ENCODE measurements at places on chromosomes 4 and X.

GRCh38 chrX:68498508-68499379 is at the start of gene YIPF6:
TSS of gene YIPF6 (plus strand) at chrX:68499051. CDS start at chrX:68499067, 16 bp downstream.
- peak; percentile 88 for DNase-seq

DNA sequence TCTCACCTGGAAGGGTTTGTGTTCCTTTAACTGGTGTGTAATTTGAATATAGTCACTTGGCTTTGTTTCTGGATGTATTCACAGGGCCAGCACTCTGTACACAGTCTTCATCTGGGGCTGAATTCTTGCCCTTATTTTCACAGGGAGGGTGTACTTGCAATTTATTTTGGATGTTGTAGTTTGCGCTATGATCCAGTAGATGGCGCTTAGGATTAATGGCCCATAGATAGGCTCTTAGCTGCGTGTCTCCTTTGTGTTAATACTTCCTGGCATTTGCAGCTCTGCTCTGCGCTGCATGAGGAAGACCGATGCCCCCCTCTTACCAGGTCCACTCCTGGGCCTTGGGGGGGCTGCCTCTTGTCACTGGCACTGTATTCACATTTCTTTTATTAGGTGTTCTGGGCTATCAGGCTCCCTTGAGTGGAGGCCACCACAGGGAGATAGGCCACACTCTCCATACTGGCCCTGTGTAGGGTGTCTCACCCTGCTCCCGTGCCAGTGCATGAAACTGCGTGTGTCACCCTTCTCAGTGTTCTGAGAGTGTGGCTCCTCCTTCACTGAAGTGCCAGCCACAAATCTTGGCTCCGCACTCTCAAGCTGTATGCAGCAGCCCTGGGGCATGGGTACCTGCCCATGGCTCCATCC is 562.2 kb downstream of the ZIC3 start:
- DNase-seq: peak; percentile 42

GRCh38 chr4:7600247-7600646 is 165.5 kb upstream of the PSAPL1 start:
- DNase-seq: no peak

DNA sequence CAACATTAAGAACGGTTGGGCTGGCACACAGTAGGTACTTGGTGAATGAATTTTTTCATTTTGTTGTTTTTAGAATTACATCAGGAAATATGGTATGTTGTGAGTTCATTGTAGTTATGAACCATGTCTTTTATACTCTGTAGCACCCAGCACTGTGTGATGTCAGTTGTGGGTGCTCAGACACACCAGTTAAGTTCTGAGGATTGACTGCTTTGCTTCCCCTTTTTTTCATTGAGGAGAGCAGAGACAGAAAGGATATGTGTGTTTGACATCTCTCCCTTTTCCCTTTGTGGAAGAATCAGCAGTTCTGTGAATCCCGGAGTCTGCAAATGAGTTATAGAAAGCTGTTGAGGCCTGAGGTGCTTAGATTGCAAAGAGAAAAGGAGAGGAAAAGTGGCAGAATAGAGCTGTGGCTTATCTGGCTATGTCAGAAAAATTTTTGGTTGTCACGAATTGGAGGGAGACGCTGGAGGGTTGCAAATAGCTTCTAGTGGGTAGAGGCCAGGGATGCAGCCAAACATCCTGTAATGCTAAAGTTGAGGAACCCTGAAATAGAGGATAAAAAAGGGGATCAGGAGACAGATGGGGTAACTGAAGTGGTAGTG is 13.1 kb downstream of the SMAD1 start:
- DNase-seq: no peak

GRCh38 chr4:30757357-30757756 is 37.2 kb downstream of the PCDH7 start:
- DNase-seq: peak; percentile 85

DNA sequence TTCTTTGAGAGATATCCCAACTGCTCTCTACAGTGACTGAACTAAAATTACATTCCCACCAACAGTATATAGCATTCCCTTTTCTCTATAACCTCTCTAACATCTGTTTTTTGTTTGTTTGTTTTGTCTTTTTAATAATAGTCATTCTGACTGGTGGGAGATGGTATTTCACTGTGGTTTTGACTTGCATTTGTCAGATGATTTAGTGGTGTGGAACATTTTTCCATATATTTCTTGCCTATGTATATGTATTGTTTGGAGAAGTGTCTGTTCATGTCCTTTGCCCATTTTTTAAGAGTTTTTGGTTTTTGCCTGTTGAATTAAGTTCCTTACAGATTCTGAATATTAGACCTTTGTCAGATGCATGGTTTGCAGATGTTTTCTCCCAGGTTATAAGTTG is 9.0 kb downstream of the USO1 start:
- DNase-seq: peak; percentile 27

DNA sequence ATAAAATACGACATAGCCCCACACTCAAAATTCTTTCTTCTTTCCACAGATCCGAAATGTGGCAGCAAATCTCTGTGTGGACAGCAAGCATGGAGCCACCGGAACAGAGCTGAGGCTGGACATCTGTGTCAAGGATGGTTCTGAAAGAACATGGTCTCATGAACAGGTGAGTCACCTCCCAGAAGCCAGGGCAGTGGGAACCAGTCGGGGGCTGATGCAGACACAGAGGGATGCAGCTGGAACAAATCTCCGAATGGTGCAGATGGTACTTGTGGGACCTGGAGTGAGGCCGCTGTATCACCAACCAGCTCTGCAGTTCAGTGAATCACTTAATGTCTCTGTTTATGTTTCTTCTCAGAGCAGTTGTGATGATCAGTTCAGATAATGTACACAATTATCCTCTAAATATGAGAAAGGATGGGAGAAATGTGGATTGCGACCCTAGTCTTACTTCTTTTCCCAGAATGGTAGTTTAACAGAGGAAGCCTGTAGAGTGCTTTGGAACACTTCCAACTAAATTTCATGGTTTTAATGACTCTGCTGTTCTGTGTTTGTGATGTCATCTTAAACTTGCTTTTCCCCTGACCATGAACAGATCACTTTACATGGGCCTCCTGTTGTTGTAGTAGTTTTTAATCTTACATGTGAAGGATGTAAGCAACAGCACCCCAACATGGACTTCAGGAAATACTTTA is 159.3 kb upstream of the GALNT7 start:
- DNase-seq: no peak

GRCh38 chr4:94395562-94395961 is 52.9 kb upstream of the HPGDS start:
- DNase-seq: peak; percentile 13

DNA sequence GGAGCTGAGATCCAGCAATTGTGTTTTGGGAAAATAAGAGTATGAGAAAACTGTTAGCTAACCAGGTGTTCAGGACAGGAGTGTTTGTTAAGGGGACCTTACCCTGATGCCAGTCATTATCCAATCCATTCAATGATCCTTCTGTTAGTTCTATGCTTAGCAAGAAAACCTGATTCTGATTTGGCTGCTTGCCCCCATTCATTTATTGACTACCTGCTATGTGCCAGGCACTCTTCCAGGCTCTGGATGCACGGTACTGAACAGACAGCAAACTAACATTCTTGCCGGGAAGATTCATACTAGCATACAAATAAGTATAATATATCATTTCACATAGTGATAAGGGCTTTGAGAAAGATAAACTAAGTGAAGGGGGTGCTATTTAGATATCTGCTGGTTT is 1.0 kb upstream of the MECP2 start:
- no peak for DNase-seq

- DNase-seq: peak; percentile 26
These were observed 60.4 kb upstream of the TAF9B start for GRCh38 chrX:78199851-78200250.

- DNase-seq: peak; percentile 74
These were observed 55.7 kb downstream of the PHOX2B start for GRCh38 chr4:41692717-41693345.

DNA sequence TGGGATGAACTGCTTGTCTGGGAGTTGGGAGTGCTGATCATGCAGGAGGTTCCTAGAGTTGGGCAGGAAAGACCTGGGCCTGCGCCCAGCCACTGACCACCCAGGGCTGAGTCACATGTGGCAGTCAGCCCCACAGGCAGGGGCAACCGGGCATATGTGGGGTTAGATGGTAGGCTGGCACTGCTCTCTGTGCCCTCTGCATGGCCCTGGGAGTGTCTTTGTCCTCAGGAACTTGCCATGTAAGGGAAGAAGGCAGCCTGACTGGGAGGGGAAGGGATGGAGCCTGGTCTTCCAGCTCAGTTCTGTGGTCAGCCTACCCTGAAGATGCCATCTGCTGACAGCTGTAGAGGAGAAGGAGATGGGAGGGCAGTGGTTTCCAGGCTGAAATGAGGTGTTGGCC is 70.2 kb upstream of the EFNB1 start:
- DNase-seq: no peak

GRCh38 chr4:189600718-189601435 is 339.8 kb upstream of the FRG1 start:
- no peak for DNase-seq

DNA sequence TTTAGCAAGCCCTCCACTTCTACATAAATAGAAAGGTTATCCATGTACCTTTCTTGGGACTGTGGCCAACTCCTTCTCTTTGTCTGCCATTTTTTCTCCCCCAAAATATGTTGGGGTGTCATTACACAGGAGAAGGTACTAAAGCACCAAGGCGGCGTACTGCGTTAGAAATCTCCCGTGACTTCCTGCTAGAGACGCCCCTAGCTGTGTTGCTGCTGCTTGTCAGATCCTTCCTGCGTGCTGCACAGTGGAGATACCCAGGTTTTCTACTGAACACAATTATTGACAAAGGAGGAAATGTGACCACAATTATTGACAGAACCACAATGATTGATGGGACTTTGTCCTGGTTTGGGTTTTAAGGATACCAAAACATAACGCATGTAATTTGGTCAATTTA is 97.7 kb downstream of the EFHC2 start:
- no peak for DNase-seq

DNA sequence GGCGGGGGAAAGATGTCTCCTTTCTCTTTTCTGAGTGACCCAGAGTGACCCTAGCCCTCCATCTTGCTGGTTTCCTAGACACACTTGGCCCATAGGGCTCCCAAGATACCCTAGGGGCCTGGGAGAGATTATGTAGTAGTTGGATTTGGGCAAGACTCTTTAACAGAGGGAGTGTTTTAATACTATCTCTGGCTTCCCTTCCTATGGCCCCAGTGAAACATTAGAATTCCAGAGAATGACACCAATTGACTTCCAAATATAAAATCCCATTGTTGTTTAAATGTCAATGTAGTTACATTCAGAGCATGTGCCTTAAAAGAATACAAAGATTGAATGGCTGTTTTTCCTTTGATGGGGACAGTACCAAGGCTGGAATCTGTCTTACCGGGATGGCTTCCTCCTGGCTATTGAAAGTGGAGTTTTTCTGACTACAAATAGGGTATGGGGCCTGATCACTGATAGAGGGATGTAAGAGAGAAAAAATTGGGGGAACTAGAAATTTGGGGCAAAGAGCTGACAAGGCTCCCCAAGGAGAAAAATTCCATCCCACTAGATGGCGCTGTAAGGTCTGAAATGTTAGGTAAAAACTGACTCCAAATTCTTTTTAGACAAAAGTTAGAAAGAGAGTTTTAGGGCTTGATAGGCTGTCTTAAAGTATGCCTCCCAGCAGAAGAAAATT is 10.7 kb downstream of the TENT5D start:
- peak; percentile 0 for DNase-seq

DNA sequence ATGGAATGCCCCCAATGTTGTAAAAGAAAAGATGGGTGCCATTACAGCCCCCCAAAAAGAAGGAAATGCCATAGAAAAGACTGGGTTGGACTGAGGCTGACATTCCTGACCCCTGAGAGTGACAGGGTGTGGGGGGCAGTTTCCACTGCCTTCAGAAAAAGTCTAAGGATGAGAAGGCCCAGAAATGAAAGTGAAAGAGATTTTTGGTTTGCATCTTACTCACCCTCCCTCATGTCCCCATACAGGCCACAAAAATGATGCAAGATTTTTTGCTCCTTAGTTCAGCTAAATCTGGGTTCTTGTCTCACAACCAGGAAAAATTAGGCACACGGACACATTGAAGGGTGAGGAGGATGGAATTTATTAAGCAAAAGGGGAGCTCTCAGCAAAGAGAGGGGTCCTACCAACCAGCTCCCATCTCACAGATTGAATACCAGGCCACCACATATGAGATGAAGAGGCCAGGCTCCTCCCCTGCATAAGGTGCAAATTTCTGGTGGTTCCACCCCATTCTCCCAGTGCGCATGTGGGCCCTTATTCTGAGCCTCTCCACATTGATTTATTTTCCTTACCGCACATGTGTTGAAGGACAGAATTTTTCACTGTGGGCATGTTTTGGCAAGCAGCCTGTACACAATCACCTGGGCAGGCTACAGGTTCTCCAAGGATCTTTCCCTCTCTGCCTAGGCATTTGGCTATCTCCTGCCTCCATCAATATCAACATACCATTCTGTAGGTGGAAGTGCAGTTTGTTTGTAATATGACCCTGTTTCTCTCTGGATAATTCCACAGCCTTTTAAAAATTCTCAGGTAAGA is 18.8 kb downstream of the PPP4R3C start:
- no peak for DNase-seq

- no peak for DNase-seq
These were observed 84.9 kb upstream of the TET2 start for GRCh38 chr4:105061731-105062130.

DNA sequence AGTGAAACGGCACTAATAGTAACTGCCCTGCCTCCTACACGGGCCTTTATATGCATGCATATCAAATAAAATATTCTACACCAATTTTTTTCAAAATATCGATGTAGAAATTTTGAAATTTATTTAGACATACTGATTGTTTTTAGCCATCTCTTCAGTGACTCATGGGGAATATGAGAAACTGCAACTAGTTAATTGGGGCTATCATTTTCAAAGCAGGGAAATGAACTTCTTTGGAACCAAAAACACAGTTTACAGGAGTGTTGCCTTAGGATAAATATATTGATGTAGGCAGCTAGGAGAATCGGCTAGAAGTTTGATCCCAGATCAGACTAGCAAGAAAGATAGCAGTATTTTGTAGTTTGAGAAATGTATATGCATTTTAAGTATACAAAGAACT is 1010.8 kb upstream of the AGA start:
- no peak for DNase-seq

DNA sequence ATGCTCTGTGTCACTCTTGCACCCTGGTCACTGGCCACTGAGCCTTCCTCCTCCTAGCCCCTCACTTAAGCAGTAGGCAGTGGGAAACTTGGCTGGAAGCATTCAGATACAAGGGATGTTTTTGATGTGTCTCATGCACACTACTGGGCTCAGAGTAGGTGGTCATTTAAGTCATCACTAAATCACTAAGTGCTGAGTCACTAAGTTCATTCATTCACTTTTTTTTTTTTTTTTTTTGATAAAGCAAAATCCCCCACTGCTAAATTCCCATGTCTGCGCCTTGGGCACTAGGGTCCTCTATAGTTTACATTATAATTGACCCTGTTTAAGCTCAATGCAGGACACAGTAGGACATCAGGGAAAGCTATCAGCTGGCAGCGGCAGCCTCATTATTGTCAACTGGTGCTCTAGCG is 182.4 kb upstream of the MBNL3 start:
- DNase-seq: peak; percentile 51

- no peak for DNase-seq
These were observed 327 bp downstream of the PNPLA4 start for GRCh38 chrX:7926914-7927258.

DNA sequence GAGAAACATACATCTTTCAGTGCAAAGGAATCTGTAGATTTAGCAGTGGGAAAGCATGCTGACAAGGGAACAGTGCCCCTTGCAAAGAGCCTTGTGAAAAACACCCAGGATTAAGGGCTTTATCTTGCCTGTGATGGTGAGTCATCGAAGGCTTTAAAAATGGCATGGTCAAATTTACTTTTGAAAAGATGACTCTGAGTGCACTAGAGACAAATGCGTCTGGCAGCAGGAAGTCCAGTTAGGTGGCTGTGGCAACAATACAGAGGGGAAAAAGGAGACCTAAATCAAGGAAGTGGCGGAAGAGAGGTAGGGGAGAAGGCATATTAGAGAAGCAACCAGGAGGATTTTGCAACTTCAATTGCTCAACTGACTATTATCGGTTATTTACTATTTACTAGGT is 472.6 kb upstream of the CPEB2 start:
- DNase-seq: no peak
